ENCODE measurements at places on chromosomes 1 and 21.
A peak's percentile ranks its signal among the peaks of the same experiment; 100 is the strongest.

DNA sequence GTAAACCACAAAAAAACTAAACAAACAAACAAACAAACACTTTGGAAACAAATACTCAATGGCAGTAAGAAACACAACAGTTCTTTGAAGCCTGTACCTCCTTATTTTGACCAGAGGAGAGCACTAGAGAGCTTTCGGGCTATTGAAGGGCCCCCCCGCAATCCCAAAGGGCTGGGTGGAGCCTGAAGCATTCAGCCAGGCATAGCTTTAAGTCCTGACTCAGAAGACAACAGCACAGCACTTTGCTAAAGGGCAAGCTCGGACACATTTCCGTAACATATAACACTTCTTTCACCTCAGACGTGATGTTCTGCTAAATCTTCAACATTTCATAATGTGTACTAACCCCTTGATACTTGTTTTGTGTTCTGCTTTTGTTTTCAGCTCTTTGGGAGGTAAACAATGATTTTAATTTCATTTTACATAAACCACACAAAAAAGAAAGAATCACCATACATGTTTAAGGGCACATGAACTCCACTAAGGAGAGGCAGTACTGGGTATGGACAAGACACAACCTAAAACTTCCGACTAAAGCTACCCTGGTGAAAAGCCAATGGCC lies 9.7 kb upstream of the SHCBP1L start:
- DNase-seq = peak; percentile 83

GRCh38 chr1:167777269-167777650 lies 55.5 kb downstream of the MPZL1 start:
- DNase-seq = no peak

- no peak for DNase-seq
Measured at GRCh38 chr1:188056011-188056410, 1227.3 kb downstream of the PLA2G4A start.

DNA sequence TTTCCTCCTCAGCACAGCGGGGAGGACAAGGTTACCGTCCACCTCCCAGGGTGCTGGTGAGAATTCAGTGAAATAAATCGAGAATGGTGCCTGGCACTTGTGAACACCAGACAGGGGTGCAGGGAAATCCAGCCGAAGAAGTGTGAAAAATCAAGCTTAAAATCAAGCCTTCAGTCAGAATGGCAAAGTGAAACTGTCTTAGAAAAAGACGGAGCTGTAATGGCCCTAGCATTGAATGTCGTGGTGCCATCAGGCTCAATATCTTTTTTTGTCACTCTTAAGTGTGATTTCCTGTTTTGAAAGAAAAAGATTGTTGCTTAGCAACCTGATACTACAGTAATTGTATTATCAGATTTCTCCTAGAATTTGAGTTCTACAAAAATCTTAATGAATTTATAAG lies 22.1 kb downstream of the EDARADD start:
- DNase-seq = no peak

GRCh38 chr1:13830616-13831280 lies 130.8 kb downstream of the PRDM2 start:
- no peak for DNase-seq

GRCh38 chr1:27471477-27471876 lies 18.5 kb downstream of the WASF2 start:
- DNase-seq = no peak

- no peak for DNase-seq
Measured at GRCh38 chr21:16248705-16249104, 518.9 kb downstream of the USP25 start.

GRCh38 chr1:11180342-11180744 lies 8.8 kb upstream of the ANGPTL7 start:
- DNase-seq = no peak

DNA sequence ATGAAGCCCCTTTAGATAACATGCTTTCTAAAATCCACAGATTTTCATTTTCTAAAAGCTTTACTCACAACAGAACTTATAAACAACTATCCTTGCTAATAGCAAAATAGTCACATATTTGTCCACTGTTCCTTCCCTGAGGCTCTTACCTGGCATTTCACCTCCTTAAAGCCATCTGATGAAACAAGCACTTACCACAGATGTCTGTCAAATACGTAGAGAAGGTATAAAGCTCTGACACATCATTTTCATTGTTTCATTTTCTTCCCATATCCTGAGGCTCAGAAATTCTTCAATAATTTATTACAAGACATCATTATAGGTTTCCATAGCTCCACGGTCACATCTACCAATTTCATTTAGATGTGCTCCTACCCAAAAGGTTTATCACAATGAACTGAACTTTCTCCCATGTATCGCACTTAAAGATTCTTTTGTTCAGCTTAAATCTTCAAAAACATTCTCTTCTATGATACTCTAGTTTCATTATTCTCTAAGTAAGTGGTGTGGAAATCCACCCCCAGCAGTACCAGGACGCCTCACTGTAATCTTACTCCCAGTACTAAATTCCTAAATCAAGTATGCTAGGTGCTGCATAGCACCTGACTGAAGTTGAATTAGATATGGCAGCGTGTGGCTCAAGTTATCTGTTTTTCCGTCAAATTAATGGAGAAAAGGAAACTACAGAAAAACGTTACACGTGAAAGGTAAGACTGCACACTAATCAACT lies 569.6 kb downstream of the SMYD3 start:
- no peak for DNase-seq

DNA sequence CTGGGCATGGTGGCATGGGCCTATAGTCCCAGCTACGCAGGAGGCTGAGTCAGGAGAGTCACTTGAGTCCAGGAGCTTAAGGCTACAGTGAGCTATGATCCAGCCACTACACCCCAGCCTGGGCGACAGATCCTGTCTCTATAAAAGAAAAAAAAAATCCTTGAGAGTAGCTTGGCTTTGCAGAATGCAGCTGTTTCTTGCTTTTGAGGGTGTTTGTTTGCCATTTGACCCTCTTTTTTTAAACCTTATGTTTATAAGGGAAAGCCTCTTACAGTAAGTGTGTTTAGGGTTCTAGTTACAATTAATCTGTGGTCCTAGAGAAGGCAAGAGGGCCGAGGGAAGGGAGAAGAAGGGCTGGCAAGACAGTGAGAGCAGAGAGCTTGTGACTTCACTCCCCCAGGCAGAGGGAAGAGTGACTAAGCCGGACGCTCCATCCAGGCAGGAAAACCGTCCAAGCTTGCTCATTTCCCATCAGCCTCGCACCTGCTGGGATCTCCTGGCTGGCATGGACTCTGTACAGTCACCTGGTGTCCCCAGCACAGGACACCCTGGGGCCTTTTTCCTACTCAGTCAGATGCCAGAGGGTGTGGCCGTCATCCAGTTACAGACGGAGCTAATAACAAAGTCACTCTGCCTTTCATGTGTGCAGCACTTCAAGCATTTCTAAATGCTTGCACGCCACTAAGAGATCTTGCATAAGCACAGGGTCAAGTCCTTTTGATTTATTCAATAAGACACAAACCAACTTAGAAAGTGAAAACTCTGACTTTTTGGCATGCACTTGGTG lies 55.5 kb upstream of the PSEN2 start:
- peak; percentile 68 for DNase-seq

GRCh38 chr1:180522213-180522515 lies 19.8 kb upstream of the ACBD6 start:
- no peak for DNase-seq

DNA sequence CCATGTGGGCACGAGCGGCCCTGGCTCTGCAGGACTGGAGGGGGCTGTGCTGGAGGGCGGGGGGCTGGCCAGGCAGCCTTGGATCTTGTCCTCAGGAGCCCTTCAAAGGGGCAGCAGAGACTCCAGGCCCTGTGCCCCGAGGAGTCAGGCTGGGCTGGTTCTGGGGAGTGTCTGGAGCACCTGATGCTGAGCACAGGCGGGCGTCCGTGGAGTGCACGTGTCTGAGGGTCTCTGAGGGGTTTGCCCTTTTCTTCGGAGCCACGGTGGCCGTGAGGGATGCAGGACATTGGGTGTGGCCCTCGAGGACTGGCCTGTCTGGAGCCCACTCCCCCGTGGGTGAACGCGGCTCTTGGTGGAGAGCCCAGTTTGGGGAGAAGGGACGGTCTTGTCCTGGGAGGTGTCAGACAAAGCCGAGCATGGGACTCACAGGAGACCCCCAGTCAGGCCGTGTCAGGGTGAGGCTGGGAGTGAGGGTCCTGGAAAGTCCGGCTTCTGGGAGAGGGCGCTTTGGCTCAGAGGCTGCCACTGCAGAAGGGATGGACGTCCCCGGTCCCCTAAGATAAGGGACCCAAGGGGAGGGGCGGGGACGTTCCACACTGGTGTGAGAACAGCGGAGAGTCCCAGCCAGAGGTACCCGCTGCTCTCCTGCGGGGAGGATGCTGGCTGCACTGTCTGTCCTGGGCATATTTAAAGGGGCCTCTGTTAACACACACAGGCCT lies 60.8 kb downstream of the COL18A1 start:
- DNase-seq = no peak

DNA sequence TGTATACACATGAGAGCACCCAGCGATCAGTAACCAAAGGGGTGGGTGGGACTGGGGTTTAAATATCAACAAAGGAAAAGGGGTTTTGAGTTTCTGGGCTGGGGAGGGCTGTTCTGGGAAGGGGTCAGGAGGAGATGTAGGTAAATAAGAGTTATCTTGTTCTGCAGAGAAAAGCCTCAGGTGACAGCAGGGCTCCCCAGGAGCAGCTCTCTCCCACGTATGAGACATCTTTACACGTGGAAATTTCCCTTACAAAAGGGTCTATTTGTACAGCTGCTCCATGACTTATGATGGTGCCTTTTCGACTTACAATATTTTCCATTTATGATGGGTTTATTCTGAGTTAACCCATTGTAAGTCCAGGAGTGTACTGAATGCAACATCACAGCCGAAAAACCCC lies 16.3 kb upstream of the PADI2 start:
- DNase-seq = no peak

- no peak for DNase-seq
Measured at GRCh38 chr1:100277866-100278265, 11.8 kb downstream of the RTCA start.

DNA sequence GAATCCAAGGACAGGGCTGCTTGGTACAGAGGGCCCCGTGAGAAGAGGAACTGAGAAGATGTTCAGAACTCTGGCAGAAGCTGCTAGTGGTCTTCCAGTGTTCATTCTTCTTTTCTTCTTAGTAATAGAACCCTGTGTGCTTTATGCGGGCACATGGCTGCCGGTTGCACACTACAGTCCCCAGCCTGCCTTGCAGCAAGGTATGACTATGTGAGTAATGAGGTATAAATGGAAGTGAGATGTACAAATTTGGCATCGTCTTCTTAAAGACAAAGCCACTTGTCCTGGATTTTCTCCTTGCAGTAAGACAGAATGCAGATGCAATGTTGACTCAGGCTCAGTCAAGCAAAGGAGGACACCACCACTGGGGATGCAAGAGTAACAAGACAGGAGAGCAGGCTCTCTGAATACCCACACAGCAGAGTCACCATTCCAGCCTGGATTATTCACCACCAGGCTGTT lies 15.0 kb upstream of the ATP1B1 start:
- no peak for DNase-seq

DNA sequence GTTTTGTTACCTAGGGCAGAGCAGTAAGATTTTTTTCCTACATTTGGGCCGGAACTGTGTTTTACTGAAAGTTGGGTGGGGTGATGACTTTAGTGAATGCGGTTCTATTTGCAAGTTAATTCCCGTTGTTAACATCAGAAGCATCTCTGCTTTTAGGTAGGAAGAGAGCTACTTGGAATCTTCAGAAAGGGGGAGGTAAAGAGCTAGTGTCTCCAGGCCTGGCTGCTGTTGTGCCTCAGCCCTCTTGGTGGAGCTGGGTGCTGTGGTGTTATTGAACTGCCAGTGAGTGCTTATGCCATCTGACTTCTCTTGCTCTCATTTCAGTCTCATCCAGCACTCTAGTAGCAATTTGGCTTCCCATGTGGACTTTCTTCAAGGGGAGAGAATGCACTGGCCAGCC lies 3.4 kb downstream of the KDM4A start:
- DNase-seq = no peak
